ENCODE measurements at places on chromosomes 5 and 9.

DNA sequence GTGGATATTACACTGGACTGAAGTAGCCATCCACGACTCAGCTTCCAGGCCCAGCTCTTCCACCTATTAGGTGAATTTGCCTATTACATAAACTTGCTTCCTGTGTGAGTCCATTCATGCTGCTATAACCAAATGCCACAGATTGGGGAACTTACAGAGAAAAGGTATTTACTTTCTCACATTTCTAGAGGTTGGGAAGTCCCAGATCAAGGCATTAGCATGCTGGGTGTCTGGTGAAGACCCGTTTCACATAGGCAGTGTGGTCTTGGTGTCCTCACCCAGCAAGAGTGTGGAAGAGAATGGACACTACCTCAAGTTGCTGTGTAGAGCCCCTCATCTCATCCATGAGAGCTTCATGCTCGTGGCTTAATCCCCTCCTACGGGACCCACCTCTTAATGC, 282.6 kb downstream of the IRX1 start:
- DNase-seq = no peak

- DNase-seq = no peak
Observed at GRCh38 chr5:111134864-111135263, 42.7 kb downstream of the WDR36 start.

GRCh38 chr5:36596756-36597155, 9.7 kb upstream of the SLC1A3 start:
- DNase-seq = no peak

DNA sequence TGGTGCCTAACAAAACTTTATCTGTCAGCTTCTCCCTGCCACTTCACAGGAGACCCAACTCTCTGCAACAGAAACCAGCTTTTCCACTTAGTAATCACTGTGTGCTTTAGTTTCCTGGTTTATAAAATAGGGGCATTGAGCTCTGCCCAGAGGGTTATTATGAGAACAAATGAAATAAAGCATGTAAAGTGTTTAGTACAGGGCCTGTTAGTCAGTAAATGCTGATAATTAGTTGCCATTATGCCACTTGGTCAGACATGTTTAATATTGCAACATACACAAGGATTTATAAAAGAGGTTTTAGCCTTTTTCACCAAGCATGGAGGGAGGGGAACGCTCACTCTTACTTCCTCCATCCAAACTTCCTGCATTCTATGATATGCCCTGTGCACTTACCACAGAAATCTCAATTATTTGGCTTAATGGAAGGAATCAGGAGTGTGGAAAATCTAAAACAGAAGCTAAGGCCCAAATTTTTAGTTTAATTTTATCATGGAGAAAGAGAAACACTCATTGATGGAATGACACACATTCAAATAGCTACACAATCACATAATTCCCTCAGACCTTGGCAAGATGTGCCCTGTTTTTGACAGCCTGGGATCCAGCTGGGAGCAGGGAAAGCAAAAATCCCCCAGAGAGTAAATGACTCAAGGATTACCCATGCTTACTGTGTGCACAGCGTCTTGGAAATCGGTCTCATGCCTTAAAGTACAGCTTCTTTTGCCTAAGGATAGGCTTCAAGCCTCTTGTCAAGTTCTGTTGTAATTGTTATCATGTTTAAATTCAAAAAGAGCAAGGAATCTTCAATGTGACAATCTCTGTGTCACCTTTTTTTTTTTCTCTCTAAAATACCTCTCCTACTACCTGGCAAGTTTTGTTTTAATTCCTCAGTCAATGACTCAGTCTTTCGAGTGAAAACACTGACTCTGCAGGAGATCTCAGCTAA, 34.0 kb downstream of the ZNF474 start:
- DNase-seq = no peak

DNA sequence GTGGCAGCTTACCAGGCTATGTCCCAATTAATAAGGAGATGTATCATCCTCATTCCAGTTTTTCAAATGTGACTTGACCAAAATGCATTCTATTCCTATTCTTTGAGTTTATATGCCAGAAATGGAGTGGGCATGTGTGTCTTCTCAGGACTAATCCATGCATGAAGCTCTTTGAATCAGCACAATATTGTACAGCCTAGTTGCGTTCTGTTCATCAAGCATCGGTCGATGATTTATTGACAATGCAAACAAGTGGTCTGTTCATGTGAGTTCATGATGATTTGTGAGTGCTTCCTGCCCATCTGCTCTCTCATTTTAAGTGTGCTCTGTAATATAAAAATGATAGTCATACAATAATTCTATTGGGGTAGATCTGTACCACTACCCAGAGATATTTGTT, 48.3 kb downstream of the PALM2AKAP2 start:
- no peak for DNase-seq

Data from COR-L47 (cell line).